ENCODE measurements at places on chromosomes 12 and 14.

DNA sequence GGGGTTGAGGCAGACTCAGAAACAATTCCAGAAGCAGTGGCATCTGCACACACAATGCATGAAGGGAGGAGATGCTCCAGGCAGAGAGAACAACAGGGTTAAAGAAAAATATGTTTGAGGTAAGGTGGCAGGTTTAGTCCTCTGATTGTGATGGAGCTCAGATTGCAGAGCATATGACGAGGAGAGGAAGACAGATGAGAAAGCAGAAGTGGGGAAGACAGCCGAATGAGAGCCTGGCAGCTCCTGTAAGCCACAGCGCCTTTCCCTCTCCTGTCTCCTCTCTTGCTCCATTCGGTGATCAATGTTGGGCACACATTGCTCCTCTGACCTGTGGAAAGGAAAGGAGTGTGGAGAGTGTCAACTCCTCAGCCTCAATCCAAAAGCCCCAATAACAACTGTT is 372.2 kb downstream of the GXYLT1 start:
- no peak for DNase-seq

DNA sequence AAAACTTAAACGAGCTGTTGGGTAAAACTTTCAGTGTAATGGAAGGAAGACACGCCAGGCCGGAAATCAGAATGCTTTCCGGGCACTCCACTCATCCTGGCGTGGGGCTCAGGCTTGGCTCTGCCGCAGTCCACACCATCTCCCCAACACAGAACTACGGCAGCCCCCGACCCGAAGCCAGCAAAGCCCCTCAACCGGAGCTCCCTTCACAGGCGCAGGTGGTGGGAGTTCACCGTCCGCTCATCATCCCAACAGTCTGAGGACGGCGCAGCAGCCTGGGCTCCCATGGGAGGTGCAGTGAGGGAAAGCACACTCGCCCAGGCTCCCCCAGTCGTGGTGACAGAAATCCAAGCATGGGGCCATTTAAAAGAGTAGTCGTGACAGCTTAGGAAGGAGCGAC is 11.0 kb upstream of the MMP17 start:
- no peak for DNase-seq

GRCh38 chr12:9364224-9365176 is 156.3 kb upstream of the PZP start:
- peak; percentile 60 for DNase-seq

DNA sequence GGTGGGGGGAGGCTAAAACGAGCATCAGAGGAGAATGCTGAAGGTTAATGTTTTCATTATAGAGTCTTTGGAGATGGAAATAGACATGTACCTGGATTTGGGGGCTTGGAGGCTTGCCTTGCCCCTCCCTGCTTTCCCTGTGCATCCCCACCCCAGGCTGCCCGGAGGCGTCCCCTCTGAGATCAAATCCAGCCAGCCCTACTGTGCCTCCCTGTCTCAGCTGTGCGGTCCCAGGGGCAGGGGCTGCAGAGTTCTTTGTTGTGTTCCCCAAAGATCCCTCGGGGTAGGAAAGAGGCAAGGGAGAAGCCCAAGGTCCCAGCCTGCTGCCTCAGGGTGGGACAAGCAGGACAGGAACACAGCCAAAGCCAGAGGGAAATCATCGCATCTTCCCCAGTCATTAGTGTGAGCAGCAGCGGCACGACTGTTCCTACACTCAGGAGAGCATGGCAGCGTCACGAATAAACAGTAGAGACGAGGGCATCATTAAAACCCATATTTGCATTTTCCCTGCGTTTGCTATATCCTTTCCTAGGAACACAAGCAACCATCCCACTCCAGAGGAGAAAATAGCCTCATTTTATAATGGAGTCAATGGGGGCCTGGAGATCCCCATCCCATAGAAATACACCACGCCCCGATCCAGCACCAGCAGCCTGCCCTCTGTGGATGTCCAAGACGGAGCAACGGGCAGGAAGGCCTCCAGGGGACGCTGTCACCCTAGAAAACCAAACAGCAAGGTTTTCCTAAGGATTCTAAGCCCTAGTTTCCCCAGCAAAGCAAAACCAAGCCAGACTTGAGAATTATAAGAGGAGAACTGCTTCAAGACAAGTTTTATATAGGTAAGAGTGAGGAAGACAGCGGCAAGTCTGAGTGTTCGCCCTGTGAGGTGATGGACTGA is 32.4 kb downstream of the ANO2 start:
- no peak for DNase-seq

DNA sequence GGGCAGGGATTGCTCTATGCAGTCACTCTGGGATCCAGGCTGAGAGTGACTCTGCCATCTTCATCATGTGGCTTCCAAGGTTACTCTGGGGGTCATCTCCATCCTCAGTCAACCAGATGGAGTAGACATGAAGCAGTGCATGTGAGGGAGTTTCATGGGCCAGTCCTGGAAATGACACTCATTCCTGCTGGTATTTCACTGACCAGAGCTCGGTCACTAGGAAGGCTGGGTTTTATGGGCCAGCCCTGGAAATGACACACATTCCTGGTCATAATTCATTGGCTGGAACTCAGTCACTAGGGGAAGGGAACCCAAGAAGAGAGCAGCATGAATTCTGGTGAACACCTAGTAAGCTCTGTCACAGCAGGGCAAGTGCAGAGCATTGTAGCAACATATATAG is 144.7 kb downstream of the SMOC1 start:
- no peak for DNase-seq
